Chondrocyte (in vitro differentiated cells): ENCODE measurements at places on chromosomes 1 and 21. TPM values are rescaled to one million over a fixed set of nuclear protein-coding genes. Genes with fewer than 3 reads are reported as not detected.

DNA sequence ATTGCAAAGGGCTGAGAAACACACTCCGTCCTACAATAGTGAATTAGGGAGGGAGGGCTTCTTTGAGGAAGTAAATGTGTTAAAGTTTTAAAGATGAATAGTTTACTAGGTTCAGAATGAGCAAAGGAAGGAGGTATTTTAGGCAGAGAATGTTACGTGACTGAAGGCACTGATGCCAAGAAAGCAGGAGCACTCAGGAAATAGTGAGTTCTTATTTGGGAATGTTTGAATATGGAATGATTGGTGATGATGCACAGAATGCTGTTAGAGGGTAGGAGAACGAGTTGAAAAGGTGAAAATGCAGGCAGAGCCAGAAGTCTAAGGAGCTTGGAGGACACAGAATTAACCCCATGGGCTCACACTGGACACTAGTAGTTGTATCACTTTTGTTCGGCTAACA is 108.0 kb downstream of the NRIP1 start:
- no peak for DNase-seq

- no peak for DNase-seq
Observed at GRCh38 chr1:94620345-94621031, 78.9 kb upstream of the F3 start.

Gene VWA5B1
- total RNA-seq = not detected in 3 replicates

GRCh38 chr1:23098463-23099170 is 70.0 kb downstream of the LUZP1 start:
- no peak for DNase-seq

DNA sequence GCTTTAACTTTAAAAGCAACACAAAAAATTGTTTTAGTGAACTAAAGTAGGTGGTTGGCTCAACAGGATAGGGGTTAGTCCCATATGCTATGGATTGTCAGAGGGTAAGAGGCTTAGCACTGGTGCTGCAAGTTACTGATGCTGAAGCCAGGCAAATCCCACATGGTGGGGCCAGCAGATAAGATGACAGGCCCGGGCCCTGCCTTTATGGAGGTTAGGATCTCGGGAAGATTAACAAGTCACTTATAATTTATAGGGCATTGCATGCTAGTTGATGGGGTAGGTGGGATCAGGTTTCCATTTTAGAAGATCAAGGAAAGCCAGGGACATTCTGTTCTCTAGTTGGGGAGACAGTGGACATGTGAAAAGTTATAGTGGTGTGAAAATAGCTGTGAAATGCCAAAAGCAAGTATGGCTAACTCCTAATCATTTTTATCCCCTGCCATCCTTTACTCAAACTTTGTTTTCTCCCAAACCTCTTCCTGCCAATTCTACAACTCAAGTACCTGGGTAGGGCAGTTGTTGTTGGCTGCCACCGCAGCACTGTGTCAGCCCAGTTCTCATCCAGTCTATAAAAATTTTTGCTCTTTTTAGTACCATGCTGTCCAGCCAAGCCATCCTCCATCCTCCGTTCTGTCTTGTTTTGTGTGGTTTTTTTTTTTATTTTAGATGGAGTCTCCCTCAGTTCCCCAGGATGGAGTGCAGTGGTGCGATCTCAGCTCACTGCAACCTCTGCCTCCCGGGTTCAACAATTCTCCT is 10.3 kb downstream of the CHAF1B start:
- DNase-seq = no peak

- peak; percentile 60 for DNase-seq
Observed at GRCh38 chr1:38117444-38117887, 70.9 kb upstream of the POU3F1 start.

Gene MYCL
- 0.29 to 0.62 TPM (median 0.47 TPM) in 3 replicates for total RNA-seq

GRCh38 chr1:230824919-230825721 is 43.2 kb downstream of the C1orf198 start:
- DNase-seq = no peak

- no peak for DNase-seq
Observed at GRCh38 chr1:23200883-23201282, 16.4 kb downstream of the HTR1D start.

GRCh38 chr1:245319094-245319493 is 164.3 kb downstream of the KIF26B start:
- no peak for DNase-seq

- no peak for DNase-seq
Observed at GRCh38 chr21:45740491-45741357, 97.2 kb downstream of the PCBP3 start.

Gene ZFP69
- total RNA-seq = 4.5 to 4.9 TPM (median 4.5 TPM) in 3 replicates

Gene LCE3D
- total RNA-seq = not detected in 3 replicates

- DNase-seq = no peak
Observed at GRCh38 chr1:57204942-57205787, 218.7 kb downstream of the DAB1 start.

DNA sequence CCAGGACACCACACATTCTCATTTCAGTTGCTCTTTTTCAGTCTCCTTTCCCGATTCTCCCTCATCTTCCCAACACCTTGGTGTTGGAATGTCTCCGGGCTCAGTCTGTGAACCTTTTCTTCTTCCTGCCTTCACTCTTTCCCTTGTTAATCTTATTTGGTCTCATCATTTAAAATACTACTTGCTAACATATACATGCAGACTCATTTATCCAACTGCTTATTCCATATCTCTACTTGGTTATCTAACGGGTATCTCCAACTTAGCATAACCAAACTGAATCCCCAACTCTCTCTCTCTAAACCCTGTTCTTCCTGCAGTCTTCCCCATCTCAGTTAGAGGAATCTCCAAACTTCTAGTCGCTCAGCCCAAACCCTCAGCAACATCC is 26.2 kb downstream of the RAB3B start:
- no peak for DNase-seq

Gene PPIAL4G
- not detected in 3 replicates for total RNA-seq

DNA sequence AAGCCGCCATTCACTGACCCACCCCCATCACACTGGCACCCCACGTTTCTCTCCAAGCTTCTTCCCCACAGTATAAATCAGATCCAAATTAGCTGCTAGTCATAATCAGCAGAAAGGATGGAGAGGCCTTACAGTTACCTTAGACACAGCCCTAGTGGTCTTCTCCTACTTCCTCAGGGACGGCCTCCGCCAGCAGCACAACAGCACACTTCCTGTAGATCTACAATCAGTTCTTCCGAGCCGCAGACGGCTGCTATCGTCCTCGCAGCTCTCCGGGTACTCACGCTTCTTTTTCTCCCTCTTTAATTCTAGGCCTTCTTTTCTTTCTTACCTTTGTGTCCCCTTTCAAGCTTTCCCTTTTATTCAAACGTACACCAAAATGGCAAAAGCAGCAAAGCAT is 313.5 kb downstream of the SMYD3 start:
- DNase-seq = no peak

DNA sequence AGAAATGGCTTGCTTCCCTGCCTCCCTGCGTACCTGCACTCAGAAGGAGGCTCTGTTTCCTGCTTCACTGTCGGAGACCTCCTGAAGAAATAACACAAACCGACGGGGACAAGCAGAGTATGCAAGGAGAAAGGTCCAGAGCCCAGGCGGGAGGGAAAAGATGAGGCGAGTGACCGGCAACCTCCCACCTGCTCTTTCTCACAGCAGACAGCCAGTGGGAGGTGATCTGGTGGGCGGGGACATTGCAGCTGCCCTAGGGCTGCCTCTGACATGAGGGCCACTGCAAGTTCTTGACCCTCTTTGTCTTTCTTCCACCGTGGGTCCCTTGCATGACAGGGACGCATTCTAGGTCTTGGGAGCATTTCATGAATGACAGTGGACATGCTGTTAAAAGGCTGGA is 368.2 kb downstream of the CAMTA1 start:
- no peak for DNase-seq

- no peak for DNase-seq
Observed at GRCh38 chr1:87262688-87263087, 66.0 kb upstream of the LMO4 start.

DNA sequence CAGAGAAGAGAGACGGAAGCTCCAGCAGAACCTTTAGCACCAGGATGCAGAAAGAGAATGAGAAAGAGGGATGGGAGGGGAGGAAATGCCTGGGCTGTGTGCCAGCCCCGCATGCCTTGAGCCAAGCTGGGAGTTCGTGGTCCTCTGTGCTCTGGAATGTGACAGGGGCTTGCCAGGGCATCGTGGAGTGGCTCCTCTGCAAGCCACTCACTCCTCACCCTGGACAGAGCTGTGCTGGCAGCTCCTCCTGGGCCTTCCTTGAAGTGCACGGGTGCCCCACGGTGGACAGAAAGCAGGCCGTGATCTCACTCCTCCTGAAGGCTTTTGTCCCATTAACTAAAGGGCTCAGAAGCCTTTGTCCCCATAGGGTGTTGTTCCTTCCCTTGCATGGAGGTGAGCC is 34.8 kb upstream of the PRELP start:
- DNase-seq = no peak

Gene TMEM82
- not detected in 3 replicates for total RNA-seq

DNA sequence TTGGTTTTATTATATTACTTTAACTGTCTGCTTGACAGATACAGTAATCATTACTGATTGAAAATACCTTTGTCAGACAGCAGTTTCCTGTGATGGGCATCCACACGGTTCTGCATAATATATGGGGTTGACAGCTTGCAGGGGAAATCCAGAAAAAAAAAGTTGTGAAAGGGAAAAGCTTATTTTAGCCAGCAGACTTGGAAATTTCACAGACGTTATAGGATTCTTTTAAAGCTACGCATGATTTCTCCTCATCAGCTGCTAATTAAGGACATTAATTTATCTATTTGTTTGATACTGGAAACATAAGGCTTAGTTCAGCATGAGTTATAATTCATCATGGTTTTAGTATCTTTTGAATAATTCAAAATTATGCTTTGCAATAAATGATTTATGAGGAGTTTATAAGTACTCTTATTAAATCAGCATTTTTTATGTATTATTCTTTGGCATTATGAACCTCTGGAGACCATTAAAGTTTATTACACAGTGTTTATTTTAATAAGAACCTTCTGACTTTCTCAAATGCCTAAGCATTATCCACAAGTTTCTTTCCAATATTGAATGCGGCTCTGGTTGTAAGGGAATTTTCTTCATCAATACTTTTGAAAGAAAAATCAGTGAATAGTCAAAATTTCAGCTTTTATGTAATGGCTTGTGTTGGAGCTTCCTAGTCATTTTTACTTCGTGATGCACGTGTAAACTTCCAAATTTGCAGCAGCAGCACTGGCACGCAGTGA is 235.3 kb upstream of the KCNK2 start:
- no peak for DNase-seq

DNA sequence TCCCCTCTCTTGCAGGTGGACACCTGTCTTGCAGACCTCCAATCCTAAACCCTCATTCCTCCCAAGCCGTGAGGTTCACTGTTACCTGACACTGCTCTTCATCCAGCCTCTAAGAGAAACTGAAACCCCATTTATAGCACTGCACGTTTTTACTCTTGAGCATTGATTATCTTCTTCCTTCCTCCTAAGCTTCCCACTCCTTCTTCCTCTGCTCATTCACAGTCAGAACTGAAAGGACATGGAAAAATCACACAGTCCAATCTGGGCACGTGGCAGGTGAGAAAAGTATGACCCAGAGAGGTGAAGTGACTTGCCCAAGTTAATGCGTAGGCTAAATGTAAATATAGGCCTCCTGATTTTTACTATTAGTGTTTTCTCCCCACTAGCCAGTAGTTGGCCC is 43.4 kb upstream of the SLC2A1 start:
- DNase-seq = no peak

Gene SLAMF9
- total RNA-seq = not detected in 3 replicates

Gene FAM72C
- 0.31 to 0.97 TPM in 2 of 3 replicates, not detected in the other for total RNA-seq

Gene FAM177B
- not detected in 3 replicates for total RNA-seq

DNA sequence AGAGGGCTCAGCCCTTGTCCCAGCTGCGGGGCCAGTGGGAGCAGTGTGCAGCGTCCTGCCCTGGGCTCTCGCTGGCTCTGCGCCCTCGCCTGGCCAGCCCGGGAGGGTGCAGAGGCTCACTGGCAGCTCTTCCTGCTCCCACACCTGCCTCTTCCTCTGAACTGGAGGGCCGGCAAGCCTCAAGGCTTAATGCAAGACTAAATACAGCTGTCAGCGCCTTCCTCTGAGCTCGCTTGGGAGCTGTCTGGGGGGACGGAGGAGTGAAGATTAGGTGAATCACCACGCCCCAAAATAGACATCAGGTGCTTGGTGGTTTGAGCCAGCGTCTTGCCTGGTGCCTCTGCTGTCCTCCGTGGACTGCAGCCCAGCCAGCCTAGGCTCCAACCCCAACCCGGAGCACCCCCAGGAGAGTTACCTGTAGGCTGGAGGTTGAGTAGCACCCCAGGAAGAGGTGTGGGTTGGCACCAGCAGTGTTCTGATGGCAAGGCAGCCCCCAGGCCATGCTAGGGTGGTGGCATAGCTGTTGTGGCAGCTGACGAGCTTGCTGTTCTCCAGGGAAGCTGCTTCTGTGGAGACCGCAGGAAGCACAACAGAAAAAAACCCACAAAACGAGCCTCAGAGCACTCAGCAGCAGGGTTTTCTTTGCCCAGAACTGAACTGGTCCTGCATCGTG is 36.9 kb downstream of the UMODL1 start:
- DNase-seq = peak; percentile 91

Gene HPCAL4
- not detected in 3 replicates for total RNA-seq

GRCh38 chr1:220243947-220244346 is 28.3 kb downstream of the RAB3GAP2 start:
- DNase-seq = no peak

GRCh38 chr21:41315726-41316125 is 875 bp upstream of the FAM3B start:
- DNase-seq = no peak

Gene DCST2
- total RNA-seq = 0.30 to 0.36 TPM (median 0.36 TPM) in 3 replicates

DNA sequence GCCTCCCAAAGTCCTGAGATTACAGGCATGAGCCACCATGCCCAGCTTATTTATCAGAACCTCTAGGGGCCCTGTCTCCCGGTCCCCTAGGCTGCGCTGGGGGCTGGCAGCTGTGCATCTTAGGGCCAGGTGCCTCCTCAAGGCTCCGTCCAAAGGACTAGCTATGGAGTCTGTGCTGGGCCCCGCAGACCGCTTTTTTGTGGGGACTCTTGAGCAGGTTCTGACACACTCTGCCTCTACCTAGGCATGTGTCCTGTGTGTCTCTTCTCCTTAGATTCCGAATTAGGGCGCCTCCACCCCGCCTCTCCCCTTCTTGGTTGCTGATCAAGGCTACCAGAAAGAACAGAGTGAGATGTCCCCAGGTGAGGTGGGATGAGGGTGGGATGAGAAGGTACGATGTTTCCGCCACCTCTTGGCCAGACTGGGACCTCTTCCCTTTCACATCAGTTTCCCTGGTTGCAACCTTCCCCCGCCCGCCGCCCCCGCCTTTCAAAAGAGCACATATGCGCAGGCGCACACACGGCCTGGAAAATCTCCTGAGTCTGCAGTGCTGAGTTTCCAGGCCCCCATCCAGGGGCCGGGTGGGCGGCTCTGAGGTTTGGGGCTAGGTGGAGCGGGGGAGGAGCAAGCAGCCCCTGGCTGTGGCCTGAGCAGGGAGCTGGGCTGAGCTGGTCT is 5.0 kb upstream of the PTPN7 start:
- no peak for DNase-seq

- DNase-seq = no peak
Observed at GRCh38 chr1:210558302-210558701, 229.6 kb downstream of the HHAT start.

Gene CYP4B1
- not detected in 3 replicates for total RNA-seq

Gene ZSWIM5
- total RNA-seq = 0.51 to 1.1 TPM (median 1.0 TPM) in 3 replicates

Gene CHD5
- total RNA-seq = 0.23 to 1.0 TPM (median 0.42 TPM) in 3 replicates
